ENCODE measurements at places on chromosomes 7 and 10. TPM values are rescaled to one million over a fixed set of nuclear protein-coding genes. Genes with fewer than 3 reads are reported as not detected.
A peak's percentile ranks its signal among the peaks of the same experiment; 100 is the strongest.

WEE2 gene
- total RNA-seq, result 0.05 TPM

CLCN1 gene
- not detected for total RNA-seq

DNMBP gene
- total RNA-seq, result 14.4 TPM

DNA sequence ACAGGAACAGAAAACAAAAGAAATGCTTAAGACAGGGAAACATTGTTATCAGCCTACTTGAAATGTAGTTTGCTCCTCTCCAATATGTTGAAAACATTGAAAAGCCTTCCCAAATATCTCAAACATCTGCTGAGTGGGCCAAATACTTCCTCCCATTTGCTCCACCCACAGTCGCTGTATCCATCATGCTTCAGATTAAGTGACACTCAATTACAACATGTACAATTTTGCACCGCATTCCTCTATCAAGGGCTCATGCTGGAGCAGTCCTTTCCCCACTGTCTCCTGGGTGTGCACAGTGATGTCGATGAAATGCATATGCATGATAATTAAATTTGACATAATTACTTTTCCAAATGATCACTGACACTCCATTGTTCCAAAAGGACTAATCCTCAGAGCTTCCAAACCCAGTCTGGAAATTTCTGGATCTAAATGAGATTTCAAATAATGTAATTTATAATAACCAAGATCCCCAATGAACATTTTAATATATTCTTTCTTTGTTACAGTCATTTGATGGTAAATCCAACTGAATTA, 604.6 kb downstream of the GRID1 start:
- DNase-seq, result no peak

GRCh38 chr7:95004618-95005247, 97.3 kb downstream of the PPP1R9A start:
- DNase-seq, result no peak

DNA sequence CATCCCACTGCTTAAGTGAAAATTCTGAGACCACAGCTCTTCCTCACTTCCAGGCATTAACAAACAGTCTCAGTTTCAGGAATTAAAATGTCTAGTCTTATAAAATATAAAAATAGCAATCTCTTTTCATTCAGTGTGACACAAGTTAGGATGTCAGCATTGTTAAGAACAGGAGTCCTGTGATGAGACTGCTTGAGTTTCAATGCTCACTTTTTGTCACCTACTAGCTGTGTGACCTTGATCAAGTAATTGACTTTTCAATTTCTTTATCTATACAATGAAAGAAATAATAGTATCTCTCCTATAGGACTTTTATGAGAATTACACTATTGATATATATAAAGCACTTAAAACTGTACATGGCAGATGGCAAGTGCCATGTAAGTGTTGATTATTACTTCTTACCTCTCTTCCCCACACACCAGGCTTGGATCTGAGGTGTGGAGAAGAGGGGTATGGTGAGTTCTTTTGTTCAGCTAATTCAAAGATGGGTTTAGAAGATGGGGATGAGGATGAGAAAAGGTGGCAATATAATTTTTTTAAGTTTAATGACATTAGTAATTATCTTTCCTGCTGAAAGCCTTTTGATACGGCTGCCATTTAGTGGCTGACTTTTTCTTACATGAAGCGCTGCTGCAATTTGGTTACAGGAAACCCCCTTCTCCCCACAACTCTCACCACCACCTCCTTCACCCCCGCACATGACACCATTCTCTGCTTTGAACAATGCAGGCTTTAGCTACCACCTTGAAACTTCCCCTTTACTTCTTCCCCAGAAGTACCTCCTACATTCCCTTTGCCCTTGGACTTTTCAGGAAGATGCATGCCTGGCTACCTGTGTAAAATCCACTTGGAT, 20.8 kb upstream of the HYAL4 start:
- DNase-seq, result no peak

DNA sequence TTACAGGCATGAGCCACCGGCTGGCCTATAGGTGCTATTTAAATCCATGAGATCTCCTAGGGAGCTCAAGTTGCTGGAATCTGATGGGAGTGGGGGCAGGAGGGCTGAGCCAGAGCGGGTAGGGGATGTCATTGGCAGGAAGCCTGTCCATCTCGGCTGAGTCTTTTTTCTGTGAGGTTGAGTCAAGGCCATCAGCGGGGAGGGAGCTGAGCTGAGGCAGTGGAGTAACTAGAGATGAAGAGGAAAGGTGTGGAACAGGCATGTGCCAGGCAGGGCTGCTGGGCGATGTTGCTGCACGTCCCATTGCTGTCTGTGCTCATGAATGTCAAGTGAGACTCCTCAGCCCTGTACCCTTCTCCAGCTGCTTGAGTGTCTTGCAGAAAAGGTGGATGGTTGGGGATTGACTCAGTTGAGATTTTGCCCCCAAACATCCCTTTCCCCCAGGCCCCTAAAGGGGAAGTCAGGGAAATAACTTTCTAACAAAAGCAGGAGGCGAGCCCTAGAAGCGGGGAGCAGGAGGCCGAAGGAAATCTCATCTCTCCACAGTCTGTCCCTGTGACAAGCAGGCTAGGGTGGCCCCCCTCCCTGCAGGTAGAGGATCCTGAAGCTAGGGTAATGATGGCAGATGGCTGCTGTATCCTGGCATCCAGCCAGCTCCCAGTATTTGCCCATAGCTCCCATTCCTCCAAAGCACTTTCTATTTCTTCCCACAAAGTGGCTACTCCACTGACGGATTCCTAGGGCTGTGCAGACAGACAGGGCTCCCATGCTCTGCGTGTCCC, 5.4 kb downstream of the ATP6V1F start:
- no peak for DNase-seq

- DNase-seq, result no peak
These were observed 108.5 kb downstream of the HOXA1 start for GRCh38 chr7:26987338-26987737.

GRCh38 chr10:4916086-4916716, 47.0 kb upstream of the AKR1C1 start:
- DNase-seq, result no peak

DNA sequence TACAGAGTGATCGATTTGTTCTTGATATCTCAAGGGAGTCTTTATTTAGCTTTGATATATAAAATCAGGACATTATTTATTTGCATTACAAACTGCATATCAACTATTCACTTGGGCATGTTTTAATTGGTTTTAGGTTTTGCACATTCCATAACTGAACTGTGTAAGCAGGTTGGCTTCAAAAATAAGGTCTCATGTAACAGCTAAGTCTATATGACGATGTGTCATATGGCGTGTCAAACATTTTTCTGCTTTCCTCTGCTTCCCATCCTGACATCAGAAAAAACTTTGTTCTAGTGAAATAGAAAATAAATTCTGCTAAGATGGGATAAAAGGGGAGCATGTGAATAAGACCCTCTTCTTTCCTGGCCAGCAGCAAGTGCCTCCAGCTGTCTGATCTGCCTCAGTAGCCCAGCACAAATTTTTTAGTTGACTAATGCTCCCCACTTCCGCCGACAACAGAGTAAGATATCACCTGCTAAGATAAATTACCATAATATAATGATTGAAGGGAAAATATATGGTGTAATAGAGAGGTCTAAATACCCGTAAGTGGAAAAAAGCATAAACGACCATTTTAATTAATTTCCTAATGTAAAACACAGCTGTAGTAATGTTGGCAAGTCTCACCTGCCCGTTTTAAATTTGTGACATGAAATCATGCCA, 180.5 kb downstream of the TAX1BP1 start:
- DNase-seq, result peak; percentile 33

Measured in A172 (cell line).